ENCODE measurements at places on chromosomes 13 and 19.
A peak's percentile ranks its signal among the peaks of the same experiment; 100 is the strongest.

GRCh38 chr13:26221399-26221720, 754 bp downstream of the RNF6 start:
- no peak for DNase-seq

DNA sequence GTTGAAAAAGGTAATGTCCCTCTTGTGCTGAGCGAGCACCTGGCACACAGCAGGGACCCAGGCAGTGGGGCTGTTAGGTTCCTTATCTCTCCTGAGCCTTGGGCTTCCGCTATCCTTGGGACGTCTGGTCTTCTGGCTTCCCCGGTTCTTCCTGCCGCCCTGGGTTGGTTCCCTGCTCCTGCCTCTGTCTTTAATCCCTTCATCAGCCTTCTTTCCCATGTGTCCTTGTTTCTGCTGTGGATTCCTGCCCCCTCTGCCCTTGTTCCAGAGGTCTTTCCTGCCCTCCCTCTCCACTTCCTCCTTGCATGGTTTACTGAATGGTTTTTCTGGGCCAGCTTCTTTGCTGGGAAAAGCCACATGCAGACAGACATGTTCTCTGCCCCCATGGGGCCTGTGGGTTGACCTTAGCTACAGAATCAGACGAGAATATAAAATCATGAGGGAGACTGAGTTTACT, 2.6 kb downstream of the EPN1 start:
- no peak for DNase-seq

DNA sequence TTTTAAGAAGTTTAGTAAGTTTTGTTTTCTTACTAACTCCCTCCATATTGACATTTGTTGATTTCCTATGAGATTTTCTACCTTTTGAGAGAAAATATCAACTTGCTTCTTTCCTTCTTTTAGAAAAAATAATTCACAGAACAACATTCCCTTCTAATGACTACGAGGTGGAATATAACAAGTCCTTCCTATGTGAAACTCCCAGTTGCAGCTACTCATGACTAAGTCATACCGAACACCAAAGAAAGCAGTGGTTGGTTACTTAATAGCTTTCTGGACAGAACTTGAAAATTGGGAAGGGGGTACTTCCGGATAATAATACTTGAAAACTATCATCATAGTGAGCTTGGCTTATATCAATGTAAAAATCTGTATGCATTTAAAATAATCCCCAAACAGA, 144.8 kb downstream of the DACH1 start:
- no peak for DNase-seq

- DNase-seq, result no peak
Measured at GRCh38 chr19:10184636-10185035, 10.1 kb downstream of the DNMT1 start.

DNA sequence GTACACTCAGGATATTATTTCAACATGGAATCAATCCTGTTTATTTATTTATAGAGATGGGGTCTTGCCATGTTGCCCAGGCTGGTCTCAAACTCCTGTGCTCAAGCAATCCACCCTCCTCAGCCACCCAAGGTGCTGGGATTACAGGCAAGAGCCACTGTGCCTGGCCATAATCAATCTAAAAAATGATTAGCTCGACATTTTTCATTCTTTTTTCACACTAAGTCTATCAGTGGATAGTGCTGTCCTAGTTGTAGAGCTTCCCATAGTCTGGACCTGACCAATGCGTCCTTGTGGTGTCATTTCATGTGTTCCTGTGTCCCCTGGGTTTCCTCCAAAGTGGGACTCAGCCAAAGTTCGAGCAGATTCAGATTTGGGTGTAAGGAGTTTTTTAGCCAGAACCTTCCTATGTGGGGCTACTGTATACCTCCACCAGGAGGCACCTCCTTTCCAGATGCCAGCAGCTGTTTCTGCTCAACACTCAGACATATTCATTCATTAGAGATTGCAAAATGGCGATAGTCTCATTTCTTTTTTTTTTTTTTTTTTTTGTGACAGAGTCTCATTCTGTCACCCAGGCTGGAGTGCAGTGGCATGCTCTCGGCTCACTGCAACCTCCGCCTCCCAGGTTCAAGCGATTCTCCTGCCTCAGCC, 61.1 kb downstream of the MAP4K1 start:
- no peak for DNase-seq

GRCh38 chr19:47056411-47056810, 8.0 kb upstream of the TMEM160 start:
- no peak for DNase-seq

- DNase-seq, result peak; percentile 26
Measured at GRCh38 chr13:75318138-75318833, 163.7 kb downstream of the TBC1D4 start.

GRCh38 chr19:4981681-4981958, 12.7 kb downstream of the KDM4B start:
- no peak for DNase-seq

GRCh38 chr19:31461814-31462539, 112.7 kb upstream of the TSHZ3 start:
- DNase-seq, result no peak

GRCh38 chr19:19315444-19315843, 4.9 kb downstream of the SUGP1 start:
- DNase-seq, result no peak

DNA sequence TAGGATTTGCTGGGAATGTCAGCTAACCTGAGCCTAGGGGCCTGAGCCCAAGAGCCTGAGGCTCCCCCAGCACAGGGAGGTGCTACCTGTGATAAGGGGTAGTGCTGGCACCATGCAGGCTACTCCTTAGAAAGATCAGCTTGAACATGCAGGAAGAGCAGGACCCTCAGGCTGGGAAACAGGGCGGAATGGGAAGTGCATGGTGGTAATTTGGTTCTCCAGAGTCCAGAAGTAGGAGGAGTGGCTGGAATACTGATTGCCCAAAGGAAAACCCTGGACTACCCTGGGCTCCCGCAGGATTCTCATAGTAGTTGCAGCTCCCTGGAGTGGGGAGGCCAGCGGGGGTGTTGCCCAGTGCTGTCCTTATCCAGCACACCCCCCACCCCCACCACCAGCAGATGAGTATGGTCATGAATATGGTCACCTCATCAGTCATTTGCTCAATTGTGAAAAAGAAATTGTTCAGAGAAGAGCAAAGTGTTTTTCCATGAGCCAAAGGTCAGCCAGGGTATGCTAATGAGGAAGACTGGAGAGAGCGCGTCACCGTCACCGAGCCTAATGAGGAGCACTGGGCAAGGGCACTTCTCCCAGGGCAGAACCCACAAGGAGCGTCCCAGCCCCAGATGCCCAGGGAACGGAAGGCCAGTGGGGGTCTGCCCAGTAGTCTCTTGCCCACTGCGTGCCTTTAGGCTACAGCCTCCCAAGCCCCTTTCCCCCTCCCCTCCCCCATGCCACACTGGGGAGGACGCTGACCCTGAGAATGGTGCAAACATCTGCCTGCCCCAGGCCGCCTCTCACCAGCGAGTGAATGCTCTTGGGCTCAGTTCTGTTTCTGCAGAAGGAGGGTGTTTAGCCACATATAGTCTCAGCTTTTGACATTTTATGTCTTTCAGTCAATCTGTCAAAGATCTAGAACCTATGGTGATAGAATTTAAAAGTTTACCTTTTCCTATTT, 5.3 kb downstream of the SLC25A15 start:
- DNase-seq, result peak; percentile 42

GRCh38 chr13:51740698-51741097, 63.3 kb downstream of the DHRS12 start:
- DNase-seq, result no peak

- no peak for DNase-seq
Measured at GRCh38 chr19:19043481-19043880, 10.1 kb downstream of the ARMC6 start.

GRCh38 chr13:52925251-52925650, 76.8 kb upstream of the PCDH8 start:
- DNase-seq, result no peak

GRCh38 chr13:105410602-105411001, 1124.9 kb downstream of the EFNB2 start:
- peak; percentile 35 for DNase-seq

- DNase-seq, result no peak
Measured at GRCh38 chr13:70842062-70842644, 733.9 kb upstream of the KLHL1 start.

DNA sequence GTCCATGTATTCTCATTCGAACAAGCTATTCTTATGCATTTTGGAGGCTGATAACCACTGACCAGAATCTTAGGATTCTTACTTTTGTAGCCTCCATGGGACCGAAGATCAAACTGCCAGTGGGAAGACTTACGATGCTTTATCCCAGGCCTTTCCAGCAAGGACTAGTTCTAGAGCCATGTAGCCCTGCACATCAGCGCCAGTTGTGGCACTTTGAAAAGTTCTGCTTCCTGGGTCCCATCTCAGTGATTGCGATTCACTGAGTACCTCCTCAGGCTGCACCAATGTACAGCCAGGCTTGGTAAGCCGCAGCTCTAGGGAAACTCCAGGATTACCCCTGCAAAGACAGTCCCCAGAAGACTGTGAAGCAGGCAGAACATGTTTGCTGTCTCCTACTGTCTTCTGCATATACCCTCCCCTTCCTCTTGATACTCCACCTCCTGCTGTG, 18.9 kb upstream of the ENOX1 start:
- no peak for DNase-seq

- no peak for DNase-seq
Measured at GRCh38 chr13:21979161-21979806, 308.4 kb downstream of the FGF9 start.

- no peak for DNase-seq
Measured at GRCh38 chr19:571566-571974, 826 bp upstream of the BSG start.

- no peak for DNase-seq
Measured at GRCh38 chr13:99435998-99436397, 65.3 kb upstream of the TM9SF2 start.

DNA sequence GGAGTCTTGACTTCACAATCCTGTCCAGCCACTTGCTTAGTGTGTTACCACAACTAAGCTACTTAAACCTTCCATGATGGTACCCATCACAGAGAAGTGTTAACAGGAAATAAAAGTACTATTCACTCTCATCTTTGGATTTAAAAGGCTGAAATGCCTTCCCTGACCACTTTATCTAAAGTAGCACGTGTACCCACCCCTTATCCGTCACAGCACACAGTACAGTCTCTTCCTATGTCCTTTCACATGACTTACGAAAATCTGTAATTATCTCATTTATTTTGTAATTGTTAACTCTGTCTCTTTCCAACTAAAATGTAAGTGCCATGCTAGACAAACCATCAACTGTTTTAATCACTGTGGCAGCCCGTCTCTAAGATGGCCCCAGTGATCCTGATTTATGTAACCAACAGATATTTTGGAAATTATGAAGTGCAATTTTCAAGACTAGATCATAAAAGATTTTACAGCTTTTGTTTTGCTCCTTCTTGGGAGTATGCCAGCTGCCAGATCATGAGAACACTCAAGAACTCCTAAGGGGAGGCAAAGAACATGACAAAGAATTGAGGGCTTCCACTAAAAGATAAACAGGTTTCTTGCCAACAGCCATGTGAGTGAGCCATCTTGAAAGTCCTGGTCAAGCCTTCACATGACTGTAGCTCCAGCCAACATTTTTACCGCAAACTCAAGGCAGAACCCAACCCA, 44.9 kb downstream of the DIAPH3 start:
- DNase-seq, result no peak

DNA sequence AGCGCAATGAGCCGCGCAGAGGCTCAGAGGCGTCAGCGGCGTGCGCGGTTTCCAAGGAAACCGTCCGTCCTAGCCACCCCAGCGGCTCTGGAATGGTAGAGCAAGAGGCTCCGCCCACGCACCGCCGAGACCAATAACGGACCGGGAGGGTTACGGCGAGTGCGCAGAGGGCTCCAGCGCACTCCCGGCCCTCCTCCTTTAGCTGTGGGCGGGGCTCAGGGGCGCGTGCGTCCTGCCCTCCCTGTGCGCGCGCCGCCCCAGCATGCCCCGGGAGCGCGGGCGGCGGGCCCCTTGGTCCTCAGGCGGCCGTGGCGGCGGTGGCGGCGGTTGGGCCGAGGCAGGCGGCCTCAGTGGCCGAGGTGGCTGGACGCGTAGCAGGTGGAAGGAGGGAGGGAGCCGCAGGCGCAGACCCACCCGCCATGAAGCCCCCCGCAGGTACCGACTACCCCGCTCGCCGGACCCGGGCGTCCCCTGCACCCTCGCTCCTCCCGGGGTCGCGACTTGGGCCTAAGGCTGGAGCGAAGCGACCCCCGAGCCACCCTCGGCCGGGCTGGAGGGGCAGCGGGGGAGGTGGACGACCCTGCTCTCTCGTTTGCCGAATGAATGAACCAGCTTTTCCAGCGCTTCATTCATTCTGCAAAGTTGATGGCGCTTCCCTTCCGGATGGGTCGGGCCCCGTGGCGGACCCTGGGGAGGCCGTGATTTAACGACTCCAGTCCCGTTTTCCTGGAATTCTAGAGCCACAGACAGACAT, at the start of gene THOP1:
TSS of gene THOP1 (plus strand) at position 260 of the 754 bp plus-strand sequence. CDS start at position 420, 160 bp downstream.
- peak; percentile 99 for DNase-seq

- DNase-seq, result no peak
Measured at GRCh38 chr13:99737481-99738245, 233.9 kb downstream of the ZIC5 start.

Measured in activated naive CD8-positive, alpha-beta T cell treated with anti-CD3 and anti-CD28 coated beads, Interleukin-2, amount 50 U/mL, for 24 hours (primary cell).